Muscle of back (tissue), 13 donors: ENCODE measurements at places on chromosomes 13 and 19.

DNA sequence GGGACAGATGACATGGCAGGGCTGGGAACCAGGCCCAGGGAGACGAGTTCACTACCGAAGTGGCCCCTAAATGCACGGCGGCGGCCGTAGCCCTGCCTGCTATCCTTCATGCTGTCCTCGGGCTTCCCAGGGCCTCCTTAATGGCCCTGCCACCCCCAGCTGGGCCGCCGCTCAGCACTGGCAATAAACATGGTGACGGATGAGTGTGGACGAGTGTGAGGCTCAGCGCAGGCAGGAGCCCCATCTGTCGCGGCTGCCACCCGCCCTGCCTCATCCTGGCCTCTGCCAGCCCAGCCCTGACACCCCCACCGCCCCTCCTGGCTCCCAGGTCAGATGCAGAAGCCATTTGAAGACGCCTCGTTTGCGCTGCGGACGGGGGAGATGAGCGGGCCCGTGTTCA, 13.6 kb downstream of the PIN1 start:
- DNase-seq, result no peak

DNA sequence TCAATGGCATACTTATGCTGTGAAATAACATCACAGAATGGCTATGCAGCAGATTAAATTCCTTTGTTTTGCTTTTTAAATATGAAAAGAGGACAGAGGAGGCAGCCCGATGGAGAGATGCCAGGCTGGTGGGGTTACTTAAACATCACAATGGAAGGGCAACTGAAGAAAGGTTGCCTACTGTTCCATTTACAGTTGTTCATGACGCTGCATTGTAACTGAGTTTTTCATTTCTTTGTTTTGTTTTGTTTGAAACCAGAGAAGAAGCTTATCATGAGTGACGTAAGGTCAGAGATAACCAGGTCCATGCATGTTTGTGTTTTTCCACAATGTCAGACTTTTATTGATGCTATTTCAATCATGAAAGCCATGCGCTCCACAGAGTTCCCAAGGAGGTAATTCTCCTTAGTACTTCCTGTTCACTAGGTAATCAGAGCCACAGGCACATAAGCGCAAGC, 273.8 kb downstream of the LHFPL6 start:
- DNase-seq, result no peak

GRCh38 chr13:32246468-32246867, 68.7 kb downstream of the ZAR1L start:
- DNase-seq, result peak; percentile 28

GRCh38 chr13:94248454-94249228, 230.8 kb downstream of the DCT start:
- no peak for DNase-seq

GRCh38 chr19:42089191-42089750, 13.3 kb downstream of the ZNF574 start:
- no peak for DNase-seq

DNA sequence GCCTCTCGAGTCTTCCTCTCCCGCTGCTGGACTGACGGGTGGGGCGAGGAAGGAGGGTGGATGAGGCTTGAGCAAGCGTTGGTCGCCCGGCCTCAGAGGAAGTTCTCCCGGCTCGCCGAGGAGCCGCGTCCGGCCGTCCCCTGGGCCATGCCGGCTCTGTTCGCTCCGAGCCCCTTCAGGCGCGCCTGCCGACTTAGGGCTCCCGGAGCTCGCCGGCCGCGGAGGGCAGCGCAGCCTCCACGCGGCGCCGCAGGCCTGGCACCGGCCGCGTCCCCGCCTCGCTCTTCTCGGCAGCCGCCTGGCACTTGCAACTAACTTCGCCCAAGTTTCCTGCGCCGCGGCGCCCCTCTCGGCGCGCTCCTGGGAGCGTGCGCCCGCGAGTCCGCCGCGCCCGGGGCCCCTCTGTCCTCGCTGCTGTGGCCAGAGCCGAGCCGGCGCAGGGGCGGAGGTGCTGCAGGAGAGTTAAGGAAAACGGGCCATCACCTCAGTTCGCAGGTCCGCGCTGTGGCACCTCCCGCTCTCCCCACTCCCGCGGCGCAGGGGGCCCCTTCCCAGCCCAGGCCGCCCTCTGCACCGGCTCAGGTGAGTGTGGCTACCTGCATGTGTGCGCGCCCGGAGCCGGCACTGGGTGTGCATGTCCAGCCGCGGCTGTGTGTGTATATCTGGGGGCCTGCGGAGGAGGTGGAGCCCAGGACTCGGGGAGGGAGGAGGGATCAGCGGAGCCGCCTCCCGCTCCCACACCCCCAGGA, 641 bp upstream of the SOX21 start:
- DNase-seq, result no peak

DNA sequence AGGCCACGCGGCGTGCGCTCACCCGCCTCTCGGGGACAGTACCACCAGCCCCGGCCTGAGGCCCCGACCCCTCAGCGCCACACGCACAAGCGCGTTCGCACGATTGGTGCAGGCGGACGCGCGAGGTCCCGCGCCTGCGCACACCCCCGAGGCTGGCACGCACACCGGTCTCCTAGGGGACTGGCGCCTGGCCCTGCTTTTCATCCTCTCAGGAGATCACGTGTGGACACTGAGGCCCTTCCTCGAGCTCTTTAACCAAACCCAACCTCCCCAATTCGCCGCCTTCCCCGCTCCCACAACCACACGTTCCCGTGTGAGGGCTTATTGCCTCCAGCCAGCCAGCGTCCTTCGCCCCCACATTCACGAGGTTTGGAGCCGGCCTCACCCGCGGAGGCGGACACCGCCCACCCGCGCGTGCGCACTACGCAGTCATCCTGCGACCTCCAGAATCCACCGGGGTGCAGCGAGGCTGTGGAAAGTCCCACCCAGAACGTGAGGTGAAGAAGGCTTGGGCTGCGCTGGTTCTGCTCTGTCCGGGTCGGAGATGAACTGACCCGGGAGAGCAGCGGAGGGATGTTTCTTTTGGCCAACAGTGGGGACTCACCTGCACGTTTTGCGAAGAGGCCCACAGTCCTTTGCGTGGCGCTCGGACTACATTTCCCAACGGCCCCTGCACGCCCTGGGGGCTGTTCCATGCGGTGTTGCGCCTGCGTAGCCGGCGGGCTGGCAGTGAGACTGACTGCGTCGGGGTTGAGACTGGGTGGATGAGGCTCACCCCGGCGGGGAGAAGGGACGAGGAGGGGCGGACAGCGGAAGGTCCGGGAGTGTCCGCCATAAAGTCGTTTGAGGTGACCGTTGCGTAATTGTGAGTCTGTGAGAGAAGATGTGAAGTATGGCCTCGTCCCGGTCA, 539 bp upstream of the ZNF667 start:
- DNase-seq, result peak; percentile 99

DNA sequence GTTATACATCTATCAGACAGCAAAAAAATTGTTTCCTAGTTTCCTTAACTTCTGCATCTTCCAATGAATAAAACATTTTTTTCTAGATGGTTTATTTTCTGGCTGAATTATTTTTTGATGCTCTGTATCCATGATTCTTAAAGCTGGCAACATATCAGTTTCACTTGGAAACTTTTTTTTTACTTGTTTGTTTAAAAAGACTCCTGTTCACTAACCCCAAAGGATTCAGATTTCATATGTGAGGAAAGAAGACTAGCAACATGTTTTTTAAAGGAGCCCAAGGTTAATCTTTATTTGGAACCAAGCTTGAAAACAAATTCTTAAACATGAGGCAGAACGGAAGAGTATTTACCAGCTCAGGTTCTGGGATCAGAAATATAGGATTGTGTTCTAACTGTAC, 632.3 kb downstream of the SLITRK6 start:
- DNase-seq, result peak; percentile 30

- no peak for DNase-seq
These were observed 3.2 kb downstream of the CRLF1 start for GRCh38 chr19:18603255-18603957.

GRCh38 chr19:8036434-8037099, 16.0 kb upstream of the CCL25 start:
- peak; percentile 74 for DNase-seq

DNA sequence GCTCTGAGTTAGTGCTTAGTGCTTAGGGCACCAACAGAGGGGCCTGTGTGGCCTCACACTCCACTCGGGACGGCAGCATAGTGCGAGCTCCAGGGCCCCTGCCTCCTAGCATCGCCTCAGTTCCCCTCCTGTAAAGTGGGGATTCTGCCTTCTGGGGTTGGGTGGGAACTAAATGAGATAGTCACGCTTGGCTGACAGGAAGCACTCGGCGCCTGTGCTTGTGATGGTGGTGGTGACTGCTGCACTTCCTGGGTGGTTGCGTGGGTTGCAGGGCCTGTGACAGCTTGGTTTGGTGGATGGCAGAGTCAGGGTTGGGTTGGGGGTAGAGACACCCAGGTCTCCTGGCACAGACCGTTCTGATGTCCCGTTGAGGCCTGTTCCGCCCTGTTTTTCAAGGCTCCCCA, 7.7 kb downstream of the PLEKHF1 start:
- DNase-seq, result no peak

- DNase-seq, result no peak
These were observed 29.4 kb downstream of the TBC1D4 start for GRCh38 chr13:75452564-75452963.

DNA sequence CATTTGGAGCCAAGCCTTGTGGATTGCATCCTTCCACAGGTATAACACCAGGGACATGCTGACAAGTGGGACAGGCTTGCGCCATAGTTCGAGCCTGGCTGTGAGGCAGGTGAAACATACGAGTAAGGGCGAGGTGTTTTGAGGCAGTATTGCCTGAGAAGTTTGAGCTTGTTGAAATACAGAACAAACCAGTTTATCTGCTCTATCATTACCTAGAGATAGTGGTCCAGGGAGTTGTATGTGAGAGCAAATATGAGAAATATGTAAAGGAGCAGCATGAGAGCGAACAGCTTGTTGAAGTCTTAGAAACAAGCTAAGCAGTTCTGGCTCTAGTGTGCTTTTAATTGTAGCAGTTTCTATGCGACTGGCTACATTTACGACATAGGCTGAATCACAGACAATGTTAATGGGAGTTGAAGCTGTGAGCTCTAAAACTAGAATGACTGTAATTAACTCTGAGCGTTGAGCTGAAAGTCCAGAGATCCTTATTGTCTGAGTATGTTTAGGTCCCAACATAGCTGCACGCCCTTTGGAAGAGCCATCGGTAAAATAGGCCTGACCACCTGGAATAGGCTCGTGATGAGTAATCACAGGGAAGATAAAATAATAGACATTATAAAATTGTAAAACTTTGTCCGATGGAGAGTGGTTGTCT, 8.2 kb downstream of the ZNF439 start:
- no peak for DNase-seq

GRCh38 chr13:42484386-42484785, 89.6 kb upstream of the TNFSF11 start:
- no peak for DNase-seq

DNA sequence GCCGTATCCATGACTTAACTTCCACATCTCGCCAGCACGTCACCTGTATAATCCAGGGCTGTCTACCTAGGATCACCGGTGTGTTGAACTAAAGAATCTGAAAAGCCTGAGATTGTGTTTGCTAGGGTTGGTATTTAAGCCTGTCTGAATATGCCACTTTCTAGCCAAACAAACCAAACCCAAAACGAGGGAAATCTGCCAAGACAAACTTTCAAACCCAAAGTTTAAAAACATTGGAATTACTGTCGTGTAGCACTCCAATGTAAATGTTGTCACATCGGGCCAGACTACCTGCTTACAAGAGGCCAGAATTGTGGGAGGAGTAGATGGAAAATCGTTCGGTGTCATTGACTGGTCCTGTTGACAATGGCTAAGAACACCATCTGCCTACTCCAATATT, 747.8 kb downstream of the EFNB2 start:
- DNase-seq, result no peak

DNA sequence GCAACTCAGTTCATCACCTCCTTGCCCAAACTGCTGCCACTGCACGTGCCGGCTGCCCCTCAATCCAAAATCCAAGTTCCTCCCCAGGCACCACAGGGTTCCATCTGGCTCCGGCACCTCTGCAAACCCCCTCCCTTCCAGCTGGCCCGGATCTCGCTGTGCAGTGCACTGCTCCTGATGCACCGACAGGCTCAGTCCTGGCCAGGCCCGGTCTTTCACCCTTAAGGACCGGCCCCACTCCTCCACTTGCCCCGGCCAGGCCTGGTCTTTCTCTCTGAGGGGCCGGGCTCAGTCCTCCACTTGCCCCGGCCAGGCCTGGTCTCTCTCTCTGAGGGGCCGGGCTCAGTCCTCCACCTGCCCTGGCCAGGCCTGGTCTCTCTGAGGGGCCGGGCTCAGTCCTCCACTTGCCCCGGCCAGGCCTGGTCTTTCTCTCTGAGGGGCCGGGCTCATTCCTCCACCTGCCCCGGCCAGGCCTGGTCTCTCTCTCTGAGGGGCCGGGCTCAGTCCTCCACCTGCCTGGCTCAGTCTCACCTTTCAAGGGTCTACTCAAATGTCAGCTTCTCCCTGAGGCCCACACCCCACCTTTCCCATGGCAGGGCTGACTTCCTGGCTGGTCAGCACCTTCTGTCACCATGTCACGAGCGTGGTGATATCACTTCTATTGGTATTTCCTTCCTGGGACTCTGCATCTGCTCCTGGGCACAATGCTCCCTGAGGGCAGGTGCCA, 6.9 kb downstream of the ZNF787 start:
- no peak for DNase-seq

- peak; percentile 95 for DNase-seq
These were observed 3.1 kb upstream of the BCL3 start for GRCh38 chr19:44745341-44745831.

GRCh38 chr13:47420568-47420967, 523.7 kb upstream of the HTR2A start:
- DNase-seq, result no peak

GRCh38 chr13:99075268-99076191, 97.7 kb upstream of the DOCK9 start:
- DNase-seq, result no peak

DNA sequence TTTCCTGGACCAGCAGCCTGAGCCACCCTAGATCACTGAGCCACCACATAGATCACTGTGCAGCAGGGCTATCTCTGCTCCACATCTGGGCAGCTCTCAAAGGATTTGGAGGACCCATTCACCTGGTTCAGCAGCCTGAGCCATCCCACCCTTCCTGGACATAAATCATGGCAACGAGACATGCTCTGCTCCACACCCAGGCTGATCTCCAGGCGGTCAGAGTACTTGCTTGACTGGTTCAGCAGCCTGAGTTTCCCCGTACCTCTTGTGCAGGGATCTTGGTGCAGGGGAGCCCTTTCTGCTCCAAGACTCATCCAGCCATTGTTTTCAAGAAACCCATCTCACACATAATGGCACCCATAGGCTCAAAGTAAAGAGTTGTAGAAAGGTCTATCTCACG, 195.3 kb downstream of the LIG4 start:
- DNase-seq, result no peak

DNA sequence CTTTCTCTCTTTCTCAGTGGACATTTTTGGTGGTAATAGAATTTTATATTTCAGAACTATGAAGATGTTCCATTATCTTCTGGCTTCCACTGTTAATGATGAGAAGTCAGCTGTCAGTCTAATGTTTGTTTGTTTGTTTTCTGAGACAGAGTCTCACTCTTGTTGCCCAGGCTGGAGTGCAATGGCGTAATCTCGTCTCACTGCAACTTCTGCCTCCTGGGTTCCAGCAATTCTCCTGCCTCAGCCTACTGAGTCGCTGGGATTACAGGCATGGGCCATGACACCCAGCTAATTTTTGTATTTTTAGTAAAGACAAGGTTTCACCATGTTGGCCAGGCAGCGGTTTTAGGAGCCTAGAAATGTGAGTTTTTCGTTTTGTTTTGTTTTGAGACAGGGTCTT, 4.7 kb downstream of the ZNF317 start:
- no peak for DNase-seq
